HuH-7.5 (cell line): ENCODE measurements at places on chromosomes 13 and 19.

- DNase-seq, result no peak
These were observed 3.9 kb downstream of the COG3 start for GRCh38 chr13:45468635-45469034.

DNA sequence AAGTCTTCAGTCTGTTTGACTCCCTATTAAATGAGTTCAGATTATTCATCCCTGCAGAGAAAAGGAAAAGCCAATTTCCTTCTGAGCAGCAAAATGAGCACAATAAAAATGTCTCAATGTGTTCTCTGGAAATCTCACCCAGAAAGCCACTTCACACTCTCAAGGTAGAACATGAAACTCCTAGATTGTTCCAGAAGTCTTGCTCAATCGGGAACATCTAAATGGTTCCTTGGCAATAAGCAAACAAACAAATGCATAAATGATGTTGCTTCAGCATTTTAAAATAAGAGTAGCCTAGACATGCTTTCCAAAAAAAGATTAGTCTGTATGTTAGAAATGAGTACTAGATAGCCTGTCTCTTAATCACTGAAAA is 59.7 kb upstream of the TNFRSF19 start:
- DNase-seq, result no peak

DNA sequence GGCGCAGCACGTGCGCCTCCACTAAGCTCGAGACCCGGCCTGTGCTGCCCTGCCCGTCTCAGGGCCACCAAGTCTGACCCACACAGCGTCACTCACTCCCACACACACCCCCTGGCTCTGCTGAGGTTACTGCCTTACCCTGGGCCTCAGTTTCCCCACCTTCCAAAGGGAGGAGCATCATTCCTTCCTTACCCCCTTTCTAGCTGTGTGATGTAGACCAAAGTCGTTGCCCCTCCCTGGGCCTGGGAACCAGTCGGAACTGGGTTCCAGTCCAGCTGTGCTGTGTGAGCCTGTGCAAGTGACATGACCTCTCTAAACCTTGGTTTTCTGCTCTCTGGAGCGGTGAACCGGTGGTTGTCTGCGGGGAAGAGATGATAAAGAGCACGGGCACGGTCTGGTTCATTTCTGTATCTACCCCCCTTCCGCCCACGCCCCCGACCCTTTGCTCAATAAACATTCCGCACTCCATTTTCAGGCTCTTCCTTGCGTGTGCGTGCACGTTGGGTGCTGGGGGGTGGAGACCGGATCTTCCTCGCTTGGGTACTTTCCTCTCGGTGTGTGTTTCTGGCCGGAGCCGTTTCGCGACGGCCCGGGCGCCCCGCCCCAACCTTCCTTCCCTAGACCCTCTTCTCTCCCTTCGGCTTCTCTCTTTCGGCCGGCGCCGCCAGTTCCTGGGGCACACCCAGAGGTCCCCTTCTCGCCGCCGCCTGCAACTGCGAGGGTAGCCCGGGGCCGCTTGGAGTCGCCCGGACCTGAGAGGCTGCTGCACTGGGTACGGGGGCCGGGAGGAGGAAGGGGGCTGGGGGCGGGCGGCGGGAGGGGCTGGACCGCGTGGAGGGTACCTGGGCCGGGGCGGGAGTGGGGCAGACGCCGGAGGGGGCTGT is at the start of gene ZNF581:
Gene ZNF581, plus strand, starts transcription at position 647 of the 884 bp plus-strand sequence. CDS start 923 bp downstream, outside the sequence.
- DNase-seq, result peak; percentile 96

DNA sequence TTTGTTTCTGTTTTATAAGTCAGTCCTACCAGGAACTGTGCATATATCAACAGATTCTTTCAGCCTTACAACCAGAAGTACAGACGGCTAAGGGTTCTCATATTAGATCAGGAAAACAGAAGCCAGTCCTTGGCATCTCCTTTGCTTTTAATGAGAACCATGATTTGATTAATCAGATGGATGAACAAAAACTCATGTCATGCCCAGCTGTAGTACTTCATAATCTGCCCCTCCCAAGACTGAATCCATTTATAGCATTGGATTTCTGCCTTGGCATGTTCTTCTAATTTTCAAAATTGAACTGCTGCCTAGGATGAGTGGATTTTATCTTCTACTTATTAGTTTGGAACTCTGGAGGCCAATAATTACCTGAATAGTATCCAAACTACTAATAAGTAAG is 617.2 kb downstream of the SLITRK5 start:
- no peak for DNase-seq

- DNase-seq, result no peak
These were observed 1.1 kb downstream of the STK24 start for GRCh38 chr13:98575904-98576199.

- DNase-seq, result no peak
These were observed 101.1 kb downstream of the ZAR1L start for GRCh38 chr13:32214071-32214470.

- no peak for DNase-seq
These were observed 1048.7 kb downstream of the UQCRFS1 start for GRCh38 chr19:28164214-28164613.

DNA sequence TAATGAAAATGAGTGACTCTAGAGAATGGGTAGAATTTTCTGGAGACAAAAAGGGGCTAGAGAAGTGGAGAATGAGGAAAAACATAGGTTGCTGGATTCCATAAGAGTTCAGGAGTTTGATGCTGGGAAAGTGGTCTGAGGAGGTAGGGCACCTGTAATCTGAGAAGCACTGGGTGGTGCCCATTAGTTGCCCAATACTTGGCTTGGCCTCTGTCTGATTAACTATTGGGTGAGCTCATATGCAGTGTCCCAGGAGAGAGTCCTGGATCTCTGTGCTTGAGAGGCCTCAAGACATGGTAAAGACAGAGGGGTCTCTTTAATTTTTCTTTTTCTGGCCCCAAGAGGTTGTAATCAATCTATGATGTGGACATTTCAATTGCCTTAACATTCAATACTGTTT is 390.1 kb downstream of the TDRD3 start:
- DNase-seq, result no peak

DNA sequence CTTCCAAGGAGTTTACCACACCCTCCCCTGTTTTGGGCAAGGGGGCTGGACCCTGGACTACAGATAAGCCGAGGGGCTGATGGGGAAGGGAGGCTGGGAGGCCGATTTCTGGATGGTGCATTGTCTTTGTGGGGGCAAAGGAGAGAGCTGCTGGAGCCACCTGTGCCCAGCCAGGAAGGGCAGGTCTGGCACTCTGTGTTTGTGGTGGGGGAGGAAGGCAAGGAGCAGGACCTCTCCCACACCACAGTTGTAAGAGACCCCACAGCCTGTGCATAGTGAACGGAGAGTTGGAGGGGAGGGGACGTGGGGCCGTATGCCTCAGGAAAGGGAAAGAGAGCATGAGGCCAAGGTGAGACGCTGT is 16.0 kb upstream of the PRR19 start:
- no peak for DNase-seq

DNA sequence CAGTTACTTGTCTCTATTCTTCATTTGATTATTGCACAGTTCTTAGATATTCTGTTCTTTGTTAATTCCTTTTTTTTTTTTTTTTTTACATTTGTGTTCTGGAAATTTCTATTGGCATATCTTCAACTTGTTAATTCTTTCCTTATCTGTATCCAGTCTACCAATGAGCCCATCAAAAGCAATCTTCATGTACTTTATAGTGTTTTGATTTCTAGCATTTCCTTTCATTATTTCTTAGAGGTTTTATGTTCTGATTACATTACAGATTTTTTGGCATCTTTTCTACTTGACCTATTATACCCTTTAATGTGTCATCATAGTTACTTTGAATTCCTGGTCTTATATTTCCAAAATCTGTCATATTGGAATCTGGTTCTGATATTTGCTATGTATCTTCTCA is 2194.8 kb downstream of the PCDH9 start:
- DNase-seq, result no peak

DNA sequence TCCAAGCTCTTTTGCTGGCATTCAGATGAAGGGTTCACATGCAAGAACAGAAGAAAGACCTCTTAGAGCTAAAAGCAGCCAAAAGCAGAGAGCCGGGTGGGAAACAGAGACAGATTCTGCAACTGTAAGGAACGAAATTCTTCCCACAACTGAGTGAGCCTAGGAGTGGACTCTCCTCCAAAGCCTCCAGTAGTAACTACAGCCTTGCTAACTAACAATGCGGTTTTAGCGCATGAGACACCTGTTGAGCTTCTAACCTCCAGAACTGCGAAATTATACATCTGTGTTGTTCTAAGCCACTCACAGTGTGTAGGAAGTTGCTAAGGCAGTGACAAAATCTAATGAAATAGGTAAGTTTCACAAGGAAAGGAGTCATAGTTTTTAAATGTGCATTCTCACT is 98.1 kb upstream of the SLITRK1 start:
- no peak for DNase-seq

GRCh38 chr19:3409346-3410064 is 43.1 kb downstream of the NFIC start:
- DNase-seq, result peak; percentile 84

GRCh38 chr13:46618694-46619254 is 65.8 kb downstream of the LRCH1 start:
- no peak for DNase-seq

DNA sequence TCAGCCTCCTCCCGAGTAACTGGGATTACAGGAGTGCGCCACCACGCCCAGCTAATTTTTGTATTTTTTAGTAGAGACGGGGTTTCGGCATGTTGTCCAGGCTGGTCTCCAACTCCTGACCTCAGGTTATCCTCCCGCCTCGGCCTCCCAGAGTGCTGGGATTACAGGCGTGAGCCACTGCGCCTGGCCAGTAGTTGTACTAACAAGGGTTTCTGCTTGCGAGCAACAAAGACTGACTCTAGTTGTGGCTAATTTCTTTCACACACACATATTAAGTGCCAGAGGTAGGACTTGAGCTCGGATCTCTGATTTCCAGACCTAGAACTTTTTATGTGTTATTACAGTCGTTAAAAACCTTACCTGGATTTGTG is 635 bp upstream of the PCCA start:
- DNase-seq, result no peak

GRCh38 chr13:47707414-47707813 is 293.7 kb downstream of the SUCLA2 start:
- DNase-seq, result no peak

- DNase-seq, result no peak
These were observed 502.1 kb upstream of the SLC10A2 start for GRCh38 chr13:103568314-103568713.
